ENCODE measurements at places on chromosomes 16 and 17.

DNA sequence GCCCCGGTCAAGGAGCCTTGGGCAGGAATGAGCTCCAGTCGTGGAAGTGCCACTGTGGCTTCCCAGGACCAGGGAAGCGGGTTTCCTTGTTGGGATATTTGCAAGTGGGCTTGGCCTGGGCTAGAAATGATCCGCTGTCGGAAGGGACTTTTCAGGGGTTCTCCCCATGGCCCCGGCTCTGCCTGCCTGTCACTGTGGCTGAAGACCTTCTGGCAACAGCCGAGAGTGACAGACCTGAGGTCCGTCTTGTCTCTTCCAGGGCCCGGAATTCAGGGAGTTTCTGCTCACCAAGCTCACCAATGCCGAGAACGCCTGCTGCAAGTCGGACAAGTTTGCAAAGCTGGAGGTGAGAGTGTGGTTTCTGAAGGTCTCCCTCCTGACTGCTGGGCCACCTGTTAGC is 57.7 kb downstream of the OR1D5 start:
- no peak for DNase-seq

- DNase-seq: no peak
Measured at GRCh38 chr16:11215935-11216556, 40.0 kb downstream of the SOCS1 start.

DNA sequence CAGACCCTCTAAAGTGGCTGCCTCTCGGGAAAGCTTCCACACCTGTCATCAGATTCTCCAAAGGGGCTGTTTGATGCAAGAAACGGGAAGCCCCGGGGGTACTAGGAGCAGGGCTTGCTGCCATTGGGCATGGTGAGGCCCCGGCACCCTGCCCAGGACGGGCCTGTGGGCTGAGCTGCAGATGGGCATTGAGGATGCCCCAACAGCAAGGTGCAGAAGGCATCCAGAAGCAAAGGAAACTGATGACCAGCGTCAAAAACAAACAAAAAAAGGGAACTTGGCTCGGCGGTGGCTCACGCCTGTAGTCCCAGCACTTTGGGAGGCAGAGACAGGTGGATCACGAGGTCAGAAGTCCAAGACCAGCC is 1.5 kb upstream of the LIMD2 start:
- DNase-seq: no peak

- peak; percentile 63 for DNase-seq
Measured at GRCh38 chr17:28982131-28982793, 23.6 kb downstream of the SEZ6 start.

- no peak for DNase-seq
Measured at GRCh38 chr17:44842748-44843147, 4.9 kb upstream of the HIGD1B start.

GRCh38 chr16:56068816-56069215 is 122.5 kb upstream of the GNAO1 start:
- no peak for DNase-seq

- DNase-seq: no peak
Measured at GRCh38 chr16:14650629-14651028, 17.9 kb downstream of the BFAR start.

DNA sequence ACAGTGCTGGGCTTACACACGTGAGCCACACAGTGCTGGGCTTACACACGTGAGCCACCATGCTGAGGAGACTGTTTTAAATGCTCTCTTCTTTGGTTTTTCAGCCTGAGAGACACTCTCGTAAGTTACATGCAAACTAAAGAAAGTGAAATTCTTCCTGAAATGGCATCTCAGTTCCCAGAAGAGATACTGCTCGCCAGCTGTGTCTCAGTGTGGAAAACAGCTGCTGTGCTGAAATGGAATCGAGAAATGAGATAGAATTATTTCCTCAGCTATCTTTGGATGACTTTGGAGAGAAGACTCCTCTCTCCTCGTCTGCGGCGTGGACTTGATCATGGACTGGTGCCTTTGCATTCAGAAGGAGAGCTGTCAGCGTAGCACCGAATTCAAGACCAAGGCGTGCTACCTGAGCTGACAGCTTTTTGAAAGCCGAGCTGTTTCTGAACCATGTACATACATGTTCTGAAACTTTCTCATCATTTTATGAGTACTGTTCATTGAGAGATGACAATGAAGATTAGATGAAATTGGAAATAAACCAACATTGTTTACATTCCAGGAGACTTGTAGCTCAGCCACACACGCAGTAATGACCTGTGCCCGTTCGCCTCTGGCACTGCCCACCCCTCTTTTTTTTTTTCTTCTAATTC is 21.6 kb upstream of the ENDOV start:
- DNase-seq: no peak

DNA sequence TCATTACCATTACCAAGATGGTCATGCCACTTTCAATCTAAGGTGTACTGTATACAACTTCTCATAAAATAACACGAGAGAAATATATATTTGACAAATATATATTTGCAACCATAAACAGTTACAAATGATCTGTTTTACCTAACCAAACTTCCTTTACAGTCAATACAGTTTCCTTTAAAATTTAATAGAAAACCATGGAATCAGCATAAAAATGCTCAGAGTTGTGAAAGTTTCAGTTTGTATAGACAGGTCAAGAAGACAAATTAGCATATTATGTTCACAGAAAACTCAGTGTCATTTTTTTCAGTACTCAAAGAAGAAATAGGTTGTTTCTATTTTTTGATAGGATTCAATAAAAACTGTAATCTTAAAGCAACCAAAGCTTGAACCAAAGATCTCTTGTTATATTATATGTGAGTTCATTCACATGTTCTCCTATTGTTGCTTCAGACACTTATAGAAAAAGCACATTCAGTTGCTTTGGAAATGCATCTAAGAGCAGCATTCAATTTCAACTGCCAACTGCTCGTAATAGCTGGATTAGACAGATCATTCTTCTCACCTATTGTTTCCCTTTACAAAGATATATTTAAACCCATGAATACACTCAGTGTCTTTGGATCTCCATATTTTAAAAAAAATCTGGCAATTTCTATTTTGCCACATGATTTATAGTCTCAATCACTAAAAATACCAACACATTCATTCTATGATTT is 15.1 kb downstream of the SSH2 start:
- no peak for DNase-seq

- DNase-seq: peak; percentile 64
Measured at GRCh38 chr17:39235555-39236449, 10.1 kb upstream of the STAC2 start.

GRCh38 chr17:80347948-80348351 is 67.0 kb upstream of the ENDOV start:
- DNase-seq: no peak

Measured in CD4-positive, alpha-beta T cell treated with Interleukin-2 at 100 ng/mL for 4 hours (primary cell).